CD4-positive, alpha-beta T cell treated with Interleukin-17A for 4 hours (primary cell): ENCODE measurements at places on chromosomes 3 and 15.

- DNase-seq, result no peak
These were observed 6.6 kb downstream of the HERC1 start for GRCh38 chr15:63827113-63827512.

DNA sequence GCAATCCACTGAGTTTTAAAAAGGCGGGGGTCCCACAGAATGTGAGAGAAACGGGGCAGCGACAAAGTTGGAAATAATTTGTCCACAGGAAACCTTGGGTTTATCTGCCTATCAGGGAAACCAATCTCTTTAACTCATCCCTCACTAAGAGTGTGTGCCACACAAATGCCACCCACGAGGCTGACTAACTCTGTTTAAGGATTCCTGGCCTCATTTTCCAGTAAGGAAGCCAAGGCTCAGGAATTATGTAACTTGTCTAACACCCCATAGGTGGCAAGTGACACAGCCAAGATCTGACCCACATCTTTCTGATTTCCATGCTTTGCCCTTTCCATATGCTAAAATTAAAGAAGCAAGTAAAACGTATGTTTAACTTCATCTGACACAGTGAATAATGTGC is 263.2 kb downstream of the CNTN3 start:
- no peak for DNase-seq

GRCh38 chr15:100308213-100308600 is 33.6 kb downstream of the ADAMTS17 start:
- no peak for DNase-seq

GRCh38 chr3:72517336-72517735 is 330.9 kb downstream of the SHQ1 start:
- DNase-seq, result no peak

DNA sequence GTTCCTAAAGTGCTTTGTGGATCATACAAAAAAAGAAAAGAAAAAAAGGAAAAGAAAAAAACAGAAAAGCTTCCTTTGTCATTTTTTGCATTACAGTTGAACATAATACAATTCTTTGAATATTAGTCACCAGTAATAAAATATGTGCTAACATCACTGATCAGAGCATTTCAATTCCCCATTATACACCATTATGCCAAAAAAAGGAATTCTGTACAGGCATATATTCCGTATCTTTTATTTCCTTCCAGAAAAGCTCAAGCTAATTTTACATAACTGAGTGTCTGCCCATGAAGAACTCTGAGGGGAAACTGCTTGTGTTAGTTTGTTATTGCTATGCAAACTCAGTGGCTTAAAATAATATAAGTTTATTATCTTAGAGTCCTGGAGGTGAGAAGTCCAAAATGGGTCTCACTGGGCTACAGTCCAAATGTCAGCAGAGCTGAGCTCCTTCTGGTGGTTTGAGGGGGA is 377.9 kb downstream of the GAP43 start:
- no peak for DNase-seq
